ENCODE measurements at places on chromosomes 3 and 15. TPM values are rescaled to one million over a fixed set of nuclear protein-coding genes. Genes with fewer than 3 reads are reported as not detected.

The PLA2G4E gene
- total RNA-seq, result not detected

The CADPS gene
- 16.2 TPM for total RNA-seq

DNA sequence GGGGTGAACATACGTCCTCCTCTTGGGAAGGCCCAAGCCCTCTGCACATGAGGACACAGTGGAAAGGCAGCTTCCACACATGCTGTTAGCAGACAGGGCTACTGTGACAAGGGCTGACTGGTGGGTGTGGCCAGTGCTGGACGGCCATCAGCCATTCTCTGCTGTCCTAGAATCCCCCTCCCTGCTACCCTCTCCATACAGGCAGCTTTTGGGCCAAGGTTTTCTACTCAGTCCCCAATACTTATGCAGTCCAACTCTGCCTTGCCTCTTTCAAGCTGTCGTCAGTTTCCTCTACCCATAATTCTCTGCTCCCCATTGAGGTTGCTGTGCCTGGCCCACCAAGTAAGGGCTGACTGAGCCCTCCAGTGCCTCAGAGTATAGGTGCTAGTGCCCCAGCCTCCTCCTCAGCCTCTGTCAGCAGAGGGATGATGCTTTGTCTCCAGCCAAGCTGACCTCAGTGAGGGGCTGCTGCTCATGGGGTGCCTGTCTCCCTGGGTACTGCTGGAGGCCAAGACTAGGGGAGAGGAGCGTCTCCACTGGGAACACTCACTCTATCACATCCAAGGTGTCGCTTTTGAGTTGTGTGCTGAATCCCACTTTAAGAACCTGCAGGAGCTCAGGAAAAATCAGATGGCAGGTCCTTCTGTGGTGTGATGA is 2.8 kb downstream of the LOXL1 start:
- DNase-seq, result no peak

GRCh38 chr15:47768735-47769134 is 51.4 kb downstream of the SEMA6D start:
- DNase-seq, result no peak

GRCh38 chr3:128328546-128329458 is 137.9 kb downstream of the DNAJB8 start:
- no peak for DNase-seq

GRCh38 chr3:97954228-97954827 is 17.9 kb downstream of the RIOX2 start:
- no peak for DNase-seq

DNA sequence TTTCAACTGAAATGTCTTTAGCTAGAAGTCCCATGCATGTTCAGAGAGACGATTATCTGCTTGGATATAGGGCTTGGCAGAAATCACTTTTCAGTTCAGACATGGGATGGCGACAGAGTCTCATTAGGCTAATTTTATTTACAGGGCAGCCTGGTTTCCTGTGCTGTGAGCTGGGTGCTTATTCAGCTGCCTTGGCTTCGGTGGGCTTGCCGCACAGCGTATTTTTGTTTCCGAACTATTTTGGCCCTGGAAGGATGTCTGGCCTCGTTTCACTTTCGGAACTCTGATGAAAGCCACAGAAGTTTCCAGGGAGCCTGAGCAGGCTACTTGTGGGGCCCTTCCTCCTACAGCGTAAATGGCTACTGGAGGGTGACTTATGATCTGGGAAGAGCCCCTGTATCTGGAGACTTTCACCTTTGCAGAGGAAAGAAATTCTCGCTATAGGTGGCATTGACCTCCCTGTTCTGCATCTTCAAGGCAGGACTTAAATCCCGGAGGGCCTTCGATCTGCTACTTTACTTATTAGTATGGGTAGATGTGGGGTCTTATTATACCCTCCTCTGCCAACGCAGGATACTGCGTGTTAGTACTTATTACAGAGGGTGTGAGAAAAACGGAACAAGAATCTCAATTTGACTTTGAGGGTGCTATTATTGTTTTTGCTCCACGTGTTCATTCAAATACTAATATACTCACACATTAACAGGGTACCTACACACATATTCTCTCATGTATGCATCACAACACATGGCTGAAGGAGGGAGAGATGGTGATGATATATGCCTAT is 364.0 kb upstream of the RBMS3 start:
- peak; percentile 40 for DNase-seq

DNA sequence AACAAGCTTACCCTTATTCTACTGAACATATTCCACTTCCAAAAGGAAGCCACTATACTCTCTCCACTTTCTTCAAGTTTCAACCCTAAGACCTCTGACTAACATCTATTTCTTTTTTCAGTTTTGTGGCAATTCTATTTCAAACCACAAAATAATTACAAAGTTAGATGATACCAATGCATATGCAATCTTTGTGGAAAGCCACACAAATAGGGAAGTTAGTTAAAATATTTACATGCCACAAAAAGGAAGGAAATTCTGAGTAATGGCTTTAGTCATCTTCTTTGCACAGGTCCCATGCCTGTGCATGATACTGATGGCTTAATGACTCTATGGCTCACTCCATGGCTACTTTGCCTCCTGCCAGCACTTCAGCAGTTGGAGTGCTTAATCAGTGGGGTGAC is 57.0 kb upstream of the MCTP2 start:
- no peak for DNase-seq

DNA sequence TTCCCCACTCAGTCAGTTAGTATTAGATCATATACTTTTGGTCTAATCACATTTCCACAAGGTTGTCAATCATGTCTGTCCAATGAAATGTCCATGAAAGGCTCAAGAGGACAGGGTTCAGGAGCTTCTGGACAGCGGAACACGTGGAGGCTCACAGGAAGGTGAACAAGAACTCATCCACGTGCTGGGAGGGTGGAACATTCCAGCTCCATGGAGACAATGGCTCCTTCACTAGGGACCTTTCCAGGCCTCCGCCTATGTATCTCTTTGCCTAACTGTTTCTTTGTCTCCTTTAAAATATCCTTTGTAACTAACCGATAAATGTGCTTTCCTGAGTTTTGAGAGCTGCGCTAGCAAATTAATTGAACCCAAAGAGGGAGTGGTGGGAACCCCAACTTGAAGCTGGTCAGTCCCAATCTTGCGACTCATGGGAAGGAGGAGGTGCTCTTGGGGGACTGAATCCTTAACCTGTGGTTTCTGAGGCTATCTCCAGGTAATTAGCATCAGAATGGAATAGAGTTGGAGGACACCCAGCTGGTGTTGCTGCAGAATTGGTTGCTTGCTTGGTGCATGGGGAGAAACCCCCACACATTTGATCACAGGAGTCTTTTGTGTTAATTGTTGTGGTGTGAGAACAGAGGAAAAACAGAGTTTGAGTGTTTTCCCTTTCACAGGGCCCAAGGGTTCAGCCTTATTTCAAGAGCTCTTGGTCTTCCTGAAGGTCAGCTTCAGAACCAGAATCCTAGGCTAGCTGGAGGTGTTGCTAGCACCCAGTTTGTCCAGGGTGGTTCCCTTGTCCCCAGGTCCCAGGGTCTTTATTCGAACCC is 3.0 kb upstream of the TKT start:
- no peak for DNase-seq

DNA sequence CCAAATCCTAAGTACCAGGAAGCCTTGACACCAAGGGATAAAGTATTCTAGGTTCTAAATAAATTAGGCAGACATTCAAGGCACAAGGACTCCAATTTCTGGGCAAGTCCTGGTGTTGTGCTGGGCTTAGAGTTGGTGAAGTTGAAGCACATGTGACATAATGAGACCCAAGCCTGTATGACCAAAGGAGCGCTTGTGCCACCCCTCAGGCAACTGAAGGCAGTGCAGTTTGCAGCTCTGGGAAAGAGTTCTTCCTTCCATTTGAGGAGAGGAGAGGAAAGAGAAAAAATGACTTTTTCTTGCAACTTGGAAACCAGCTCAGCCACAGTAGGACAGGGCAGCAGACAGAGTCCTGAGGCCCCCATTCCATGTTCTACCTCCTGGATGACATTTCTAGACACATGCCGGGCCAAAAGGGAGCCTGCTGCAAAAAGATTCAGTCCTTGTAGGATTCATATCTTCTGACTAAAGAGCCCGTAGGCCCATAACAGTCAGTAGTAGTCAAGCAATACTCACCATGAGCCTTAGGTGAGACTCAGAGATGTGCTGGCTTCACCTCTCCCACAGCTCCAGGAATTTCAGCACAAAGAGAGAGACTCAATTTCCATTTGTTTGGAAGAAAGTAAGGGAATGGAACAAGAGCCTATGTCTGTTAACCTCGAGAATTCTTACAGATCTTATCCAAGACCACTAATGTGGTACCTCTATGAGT is 588.8 kb upstream of the BCHE start:
- no peak for DNase-seq

DNA sequence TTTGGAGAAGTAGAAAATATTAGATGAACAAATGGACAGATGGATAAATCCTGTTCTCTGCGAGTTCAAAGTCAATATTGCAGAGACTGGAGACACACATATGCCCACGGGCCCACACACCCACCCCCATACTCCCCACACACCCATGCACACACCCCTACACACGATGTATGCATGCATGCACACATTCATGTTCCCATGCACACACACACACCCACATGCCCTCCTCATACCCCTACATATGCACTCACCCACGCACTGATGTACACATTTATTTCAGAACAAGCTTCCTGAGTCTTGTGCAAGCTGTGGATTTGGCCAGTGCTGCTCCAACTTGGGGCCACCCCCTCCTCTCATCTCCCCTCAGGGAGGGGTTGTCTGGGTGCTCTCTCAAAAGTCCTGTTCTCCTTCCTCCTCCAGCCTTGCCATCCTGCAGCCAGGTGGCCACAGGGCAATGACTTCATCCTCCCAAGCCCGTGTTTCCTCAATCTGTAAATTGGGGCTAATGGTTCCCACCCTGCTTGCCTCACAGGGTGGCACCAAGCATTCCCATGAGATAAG is 16.4 kb downstream of the MAPKAPK3 start:
- DNase-seq, result no peak

GRCh38 chr15:78129751-78130287 is 1.4 kb downstream of the CIB2 start:
- no peak for DNase-seq

DNA sequence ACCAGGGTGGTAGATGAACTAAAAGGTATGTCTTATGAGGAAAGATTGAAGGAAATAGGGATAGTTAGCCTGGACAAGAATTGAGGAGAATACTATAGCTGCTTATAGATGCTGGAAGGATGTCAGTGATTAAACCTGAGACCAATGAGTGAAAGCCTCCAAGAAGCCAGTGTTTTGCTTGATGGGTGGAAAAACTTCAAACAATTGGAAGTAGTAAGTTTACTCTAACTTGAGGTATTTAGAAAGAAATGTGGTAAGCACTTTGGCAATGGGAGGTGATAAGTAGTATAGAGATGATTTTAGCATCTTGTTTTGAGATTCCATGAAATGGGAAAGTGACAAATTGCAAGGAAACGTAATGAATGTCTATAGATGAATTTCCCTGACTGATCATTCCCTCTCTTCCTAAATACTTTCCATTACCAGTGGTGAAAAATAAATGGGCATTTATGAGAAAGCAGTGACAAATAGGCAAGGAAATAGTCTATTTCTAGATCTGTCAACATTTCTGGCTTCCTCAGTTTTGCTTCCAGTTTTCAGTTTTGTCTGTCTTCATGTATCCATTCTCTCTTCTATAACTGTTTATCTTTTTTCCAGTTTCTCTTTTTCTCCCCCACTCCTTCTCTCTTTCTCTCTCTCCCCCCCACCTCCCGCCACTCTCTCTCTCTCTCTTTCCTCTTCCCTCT is 19.2 kb downstream of the SLC15A2 start:
- DNase-seq, result no peak

DNA sequence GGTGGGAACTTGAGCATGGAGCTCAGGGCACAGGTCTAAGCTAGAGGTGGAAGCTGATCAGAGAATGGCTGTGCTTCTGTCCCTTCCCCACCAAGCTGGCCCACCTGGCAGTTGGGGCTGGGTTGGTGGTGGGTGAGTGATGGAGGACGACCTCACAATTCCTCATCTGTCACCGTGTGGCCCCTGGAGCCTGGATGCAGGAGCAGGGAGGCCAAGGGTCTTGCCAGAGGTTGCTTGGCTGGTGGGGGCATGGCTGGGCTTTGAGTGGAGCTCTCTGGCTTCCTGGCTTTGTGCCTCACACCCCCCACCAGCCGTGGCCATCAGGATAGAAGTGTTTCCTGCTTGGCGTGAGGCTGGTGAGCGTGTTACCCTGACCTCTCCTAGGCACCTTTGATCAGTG is 36.0 kb downstream of the FBLN2 start:
- no peak for DNase-seq

DNA sequence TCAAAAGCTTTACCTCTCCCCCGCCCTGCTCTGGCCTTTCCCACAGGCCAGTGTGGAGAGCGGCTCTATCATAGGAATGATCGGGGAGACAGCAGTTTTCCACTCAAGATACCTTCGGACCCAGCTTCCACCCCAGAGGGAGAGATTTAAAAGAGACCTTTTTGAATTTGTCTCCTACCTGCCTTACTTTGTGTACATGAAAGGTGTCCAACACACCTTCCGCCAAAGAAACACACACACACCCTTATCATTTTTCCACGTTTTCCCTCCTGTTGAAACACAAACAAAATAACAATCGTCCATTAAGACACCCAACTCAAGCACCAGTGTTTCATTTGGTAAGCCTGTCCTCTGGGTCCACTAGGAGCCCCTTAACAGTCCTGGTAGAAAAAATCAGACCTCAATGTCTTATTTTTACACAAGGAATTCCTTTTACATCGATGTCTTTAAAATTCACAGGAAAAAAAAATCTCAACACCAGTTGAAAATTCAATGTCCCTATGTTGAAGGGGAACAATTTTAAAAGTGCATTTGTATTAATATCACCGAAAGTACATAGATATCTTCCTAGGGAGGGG is 4.0 kb downstream of the HES1 start:
- DNase-seq, result no peak

All from tibial nerve (tissue), 4 donors.